ENCODE measurements at places on chromosomes 3 and 15.

DNA sequence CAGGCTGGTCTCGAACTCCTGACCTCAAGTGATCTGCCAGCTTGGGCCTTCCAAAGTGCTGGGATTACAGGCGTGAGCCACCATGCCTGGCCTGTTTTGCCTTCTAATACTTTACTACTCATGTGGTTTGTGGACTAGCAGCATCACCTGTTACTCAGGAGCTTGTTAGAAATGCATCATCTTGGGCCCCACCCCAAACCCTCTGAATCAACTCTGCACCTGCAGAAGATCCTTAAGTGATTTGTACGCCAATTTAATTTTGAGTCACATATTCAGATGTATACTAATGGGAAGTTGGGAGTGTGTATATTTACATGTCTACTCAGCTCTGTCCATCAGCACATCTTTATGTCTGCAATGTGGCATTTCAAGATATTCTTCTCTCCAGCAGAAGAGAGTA, 6.1 kb downstream of the TBC1D21 start:
- DNase-seq = no peak

GRCh38 chr3:3366386-3366785, 186.9 kb upstream of the CRBN start:
- DNase-seq = no peak

GRCh38 chr3:171704002-171704401, 106.3 kb downstream of the PLD1 start:
- no peak for DNase-seq

DNA sequence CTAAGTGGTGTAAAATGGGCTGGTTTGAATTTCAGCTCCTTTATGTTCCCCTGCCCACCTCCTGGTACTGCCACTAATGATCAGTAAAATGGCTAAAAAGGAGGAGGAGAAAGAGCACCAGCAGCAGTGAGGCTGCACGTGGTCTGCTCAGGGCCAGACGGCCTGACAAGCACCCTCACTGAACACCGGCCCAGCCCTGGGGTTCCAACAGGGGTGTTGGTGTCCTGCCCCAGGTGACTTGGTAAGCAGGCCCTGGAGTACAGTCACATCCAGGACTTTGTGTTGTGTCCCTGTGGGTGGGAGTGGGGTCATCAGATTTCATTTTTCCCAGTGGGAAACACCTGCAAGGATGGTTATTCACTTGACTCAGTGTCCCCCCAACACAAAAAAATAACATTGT, 5.4 kb downstream of the BAHD1 start:
- no peak for DNase-seq

DNA sequence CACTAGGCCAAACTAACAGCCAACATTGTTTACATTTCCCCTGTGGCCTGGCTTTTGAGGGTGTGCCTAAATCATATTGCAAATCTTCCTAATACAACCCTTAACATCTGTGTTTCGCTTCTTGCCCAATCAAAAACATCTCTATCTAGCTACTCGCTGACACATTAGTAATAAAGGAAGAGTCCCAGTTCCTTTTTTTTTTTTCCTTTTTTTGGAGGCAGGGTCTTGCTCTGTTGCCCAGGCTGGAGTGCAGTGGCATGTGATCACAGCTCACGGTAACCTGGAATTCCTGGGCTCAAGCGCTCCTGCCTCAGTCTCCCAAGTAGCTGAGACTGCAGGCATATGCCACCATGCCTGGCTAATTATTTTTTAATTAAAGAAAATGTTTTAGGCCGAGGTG, 2.1 kb upstream of the SRPRB start:
- DNase-seq = no peak

DNA sequence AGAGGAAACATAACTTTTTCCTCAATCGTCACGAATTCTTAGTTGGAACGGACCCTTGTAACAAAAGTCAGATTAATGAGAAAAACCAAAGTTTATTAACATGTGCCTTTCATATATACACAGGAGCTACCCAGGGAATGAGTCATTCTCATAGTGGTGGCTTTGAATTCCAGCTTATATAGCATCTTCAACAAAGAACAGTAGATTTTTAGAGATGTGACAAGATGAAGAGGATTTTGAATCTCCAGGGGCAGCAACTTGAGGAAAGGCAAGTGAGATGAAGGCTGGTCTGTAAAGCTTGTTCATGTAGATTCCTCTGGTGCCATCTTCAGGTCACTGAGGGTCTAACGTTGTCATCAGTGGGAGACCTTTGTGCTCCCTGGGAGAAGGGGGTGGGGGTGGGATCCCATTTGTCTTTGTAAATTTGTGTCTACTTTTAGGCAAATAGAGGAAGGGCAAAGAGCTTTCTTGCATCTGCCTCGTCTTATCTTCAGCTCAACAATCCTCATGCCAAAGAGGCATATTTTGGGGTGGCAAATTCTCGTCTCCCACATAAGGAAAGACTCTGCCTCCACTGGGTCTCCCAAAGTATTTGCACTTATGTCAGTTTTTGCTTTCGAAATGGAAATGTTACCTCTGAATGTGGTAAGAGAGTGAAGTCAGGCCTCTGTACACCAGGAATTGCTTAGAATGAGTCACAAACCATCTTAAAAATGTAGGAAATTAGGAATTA, 29.5 kb downstream of the CLEC3B start:
- no peak for DNase-seq

GRCh38 chr3:100954199-100954935, 38.9 kb downstream of the ABI3BP start:
- DNase-seq = no peak

DNA sequence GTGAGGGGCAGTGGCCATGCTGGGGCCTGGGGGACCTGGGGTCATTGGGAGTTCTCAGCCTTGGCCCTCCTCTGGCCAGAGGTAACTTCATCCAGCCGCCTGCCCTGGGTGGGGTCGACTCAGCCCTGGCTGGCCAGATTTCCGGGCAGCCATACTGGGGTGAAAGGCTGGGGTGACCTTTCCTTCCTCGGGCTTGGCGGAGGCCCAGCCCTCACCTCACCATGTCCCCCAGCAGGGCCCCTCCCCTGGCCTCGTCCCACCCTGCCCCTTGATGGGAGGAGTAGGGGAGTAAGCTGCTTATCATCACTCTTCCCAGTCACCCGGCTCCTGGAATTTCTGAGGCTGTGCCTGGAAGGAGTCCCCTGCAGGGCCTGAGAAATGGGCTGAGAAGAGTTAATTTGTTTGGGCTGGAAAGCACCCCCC, 5.4 kb downstream of the SEMA3F start:
- DNase-seq = no peak

GRCh38 chr3:42101048-42101447, 9.9 kb downstream of the TRAK1 start:
- no peak for DNase-seq

GRCh38 chr15:85964471-85964870, 115.2 kb upstream of the AGBL1 start:
- DNase-seq = no peak

DNA sequence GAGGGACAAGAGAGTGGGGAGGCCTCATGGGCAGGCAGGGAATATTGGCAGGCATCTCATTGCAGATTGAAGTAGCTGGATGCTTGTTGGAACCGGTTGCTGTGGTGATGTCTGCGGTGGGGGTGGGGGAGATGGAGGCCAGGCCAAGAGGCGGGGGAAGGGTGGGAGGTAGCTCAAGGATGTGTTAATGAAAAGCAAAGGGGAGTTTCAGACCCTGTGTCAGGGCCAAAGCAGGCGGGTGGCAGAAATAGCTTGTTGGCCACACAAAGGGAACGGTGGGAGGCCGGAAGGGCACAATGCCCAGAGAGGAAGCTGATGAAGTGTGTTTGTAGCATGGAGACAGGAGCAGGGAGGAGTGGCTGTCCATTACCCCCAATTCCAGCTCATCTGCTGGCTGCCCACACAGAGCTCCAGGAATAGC, 28.0 kb downstream of the CCDC33 start:
- no peak for DNase-seq

GRCh38 chr15:57320631-57321220, 55.6 kb upstream of the CGNL1 start:
- DNase-seq = no peak

- DNase-seq = no peak
Measured at GRCh38 chr3:10627884-10628572, 122.6 kb upstream of the ATP2B2 start.

- no peak for DNase-seq
Measured at GRCh38 chr3:109982201-109982600, 644.9 kb upstream of the DPPA4 start.

GRCh38 chr15:96073908-96074307, 256.6 kb upstream of the NR2F2 start:
- no peak for DNase-seq

DNA sequence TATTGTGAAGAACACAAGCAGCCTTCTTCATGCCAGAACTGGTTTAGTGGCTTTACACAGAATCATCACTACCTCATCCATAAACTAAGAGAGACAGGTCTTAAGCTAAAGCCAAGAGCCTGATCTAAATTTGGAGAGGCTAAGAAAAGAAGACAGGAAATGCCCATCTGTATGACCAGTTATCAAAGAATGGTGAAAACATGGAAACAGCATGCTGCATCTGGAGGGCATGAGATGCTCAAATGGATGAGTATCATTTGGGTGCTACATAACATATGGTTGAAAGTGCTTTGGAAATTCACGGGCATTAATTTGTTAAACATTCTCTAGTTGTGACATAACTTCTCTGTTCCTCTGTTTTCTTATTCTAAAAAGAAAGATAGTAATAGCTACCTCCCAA, 112.5 kb downstream of the CPNE4 start:
- DNase-seq = no peak

DNA sequence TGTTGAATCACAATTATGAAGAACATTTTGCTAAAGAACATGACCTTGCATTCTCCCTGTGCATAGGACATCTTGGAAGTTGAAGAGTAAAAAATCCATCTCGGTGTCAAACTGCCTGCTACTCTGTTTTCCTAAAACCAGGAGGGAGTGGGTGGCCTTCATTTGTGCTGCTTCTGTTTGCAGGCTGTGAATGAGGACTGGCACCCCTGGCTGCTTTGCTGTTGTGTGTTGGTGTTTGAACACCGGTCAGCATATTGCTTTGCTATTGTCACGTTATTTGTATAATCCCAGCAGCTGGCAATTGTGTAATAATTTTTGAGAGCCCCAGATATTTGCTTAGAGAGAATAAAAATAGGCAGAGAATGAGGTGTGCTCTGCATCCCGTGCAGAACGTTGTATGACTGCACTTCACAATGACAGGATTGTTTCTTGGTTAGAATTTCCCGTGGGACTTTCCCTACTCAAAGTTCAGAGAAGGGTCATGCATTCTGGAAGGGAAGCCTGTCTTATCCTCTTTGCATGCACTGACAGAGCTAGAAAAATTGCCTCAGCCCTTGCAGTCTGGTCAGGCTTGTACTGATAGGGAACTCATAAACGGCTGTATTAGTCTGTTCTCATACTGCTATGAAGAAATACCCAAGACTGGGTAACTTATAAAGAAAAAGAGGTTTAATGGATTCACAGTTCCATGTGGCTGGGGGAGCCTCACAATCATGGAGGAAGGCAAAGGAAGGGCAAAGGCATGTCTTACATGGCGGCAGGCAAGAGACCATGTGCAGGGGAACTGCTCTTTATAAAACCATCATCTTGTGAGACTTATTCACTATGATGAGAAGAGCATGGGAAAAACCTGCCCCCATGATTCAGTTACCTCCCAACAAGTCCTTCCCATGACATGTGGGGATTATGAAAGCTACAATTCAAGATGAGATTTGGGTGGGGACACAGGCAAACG, 16.3 kb downstream of the SV2B start:
- no peak for DNase-seq

GRCh38 chr3:27594096-27594690, 110.0 kb upstream of the SLC4A7 start:
- no peak for DNase-seq

GRCh38 chr3:40230382-40230781, 79.1 kb upstream of the EIF1B start:
- no peak for DNase-seq

GRCh38 chr3:16607718-16608117, 2.5 kb upstream of the DAZL start:
- no peak for DNase-seq

- DNase-seq = no peak
Measured at GRCh38 chr3:197229178-197229577, 69.2 kb downstream of the DLG1 start.

- no peak for DNase-seq
Measured at GRCh38 chr3:17091910-17092582, 207.3 kb downstream of the PLCL2 start.

DNA sequence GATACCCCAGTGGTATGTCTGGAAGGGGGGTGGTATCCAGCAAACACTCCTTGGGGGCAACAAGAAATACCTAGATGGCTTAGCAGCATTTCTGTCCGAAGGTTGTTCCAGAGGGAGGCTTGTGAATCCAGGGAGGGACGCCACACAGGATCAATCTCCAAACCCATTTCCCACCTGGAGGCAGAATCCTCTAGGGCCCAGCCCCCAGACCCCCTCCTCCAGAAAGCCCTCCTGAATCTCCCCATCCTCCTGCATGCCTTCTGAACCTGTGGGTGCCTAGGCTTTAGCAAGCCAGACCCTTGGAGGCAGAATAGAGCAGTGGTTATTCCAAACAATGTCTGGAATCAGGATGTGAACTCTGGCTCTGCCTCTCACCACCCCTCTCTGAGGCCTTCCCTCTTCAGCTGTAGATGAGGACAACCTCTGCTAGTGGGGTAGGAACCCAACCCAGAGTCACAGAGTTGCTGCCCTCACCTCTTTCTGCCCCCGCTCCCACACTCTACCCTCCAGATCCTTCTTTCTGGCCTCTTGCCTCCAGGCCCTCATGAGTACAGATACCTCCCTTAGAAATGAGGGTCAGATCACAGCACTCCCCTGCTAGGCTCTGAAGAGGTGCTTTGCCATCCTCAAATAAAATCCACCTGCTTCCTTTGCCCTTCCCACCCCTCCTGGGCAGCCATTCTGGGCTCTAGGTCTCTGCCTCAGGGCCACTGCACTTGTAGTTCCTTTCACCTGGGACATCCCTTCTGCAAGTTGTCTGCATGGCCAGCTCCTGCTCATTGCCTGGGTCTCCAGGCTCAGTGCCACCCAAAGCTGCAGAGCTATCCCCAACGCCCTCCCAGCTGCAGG, 8.1 kb downstream of the CISH start:
- DNase-seq = no peak

DNA sequence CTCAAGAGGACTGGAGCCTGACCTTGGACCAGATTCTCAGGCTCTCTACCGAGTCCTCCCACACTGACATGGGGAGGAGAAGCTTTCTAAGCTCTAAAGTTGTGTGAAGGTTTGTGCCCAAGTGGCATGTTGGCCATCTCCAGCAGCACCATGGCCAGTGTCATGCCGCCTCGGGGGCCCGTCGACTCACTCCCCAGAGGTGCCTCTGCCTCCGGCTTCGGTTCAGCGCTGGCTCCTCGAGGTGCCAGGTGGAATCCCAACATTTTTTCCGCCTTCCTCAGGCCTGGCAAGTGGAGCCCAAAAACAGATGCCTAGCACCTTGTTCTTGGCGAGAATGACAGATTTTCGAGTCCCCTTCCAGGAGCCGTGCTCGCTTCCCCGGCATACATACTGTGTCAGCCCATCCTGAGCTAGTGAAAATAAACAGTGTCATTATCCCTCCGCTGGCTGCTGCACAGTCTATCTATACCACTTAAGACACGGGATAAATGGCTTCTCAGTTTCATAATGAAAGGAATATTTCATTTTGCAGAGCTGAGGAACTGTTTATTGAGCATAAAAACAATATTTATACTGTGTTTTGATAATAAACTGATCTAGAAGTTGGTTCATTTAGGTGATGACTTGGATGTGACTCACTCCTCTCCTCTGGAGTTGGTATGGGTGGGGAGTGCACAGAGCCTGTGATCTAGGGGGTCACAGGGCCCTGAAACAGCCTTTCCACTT, 328.5 kb upstream of the TLE3 start:
- DNase-seq = no peak

Measured in NCI-H187 treated with DMSO at 0.1 percent for 48 hours (cell line).